Stimulated activated naive CD8-positive, alpha-beta T cell treated with anti-CD3 and anti-CD28 coated beads, Interleukin-15, Interleukin-2, amounts not matched to agents 100 U/mL and 50 U/mL, for 24 hours (primary cell): ENCODE measurements at places on chromosomes 2 and 18.

- no peak for DNase-seq
Measured at GRCh38 chr2:207256476-207257207, 90.9 kb upstream of the KLF7 start.

DNA sequence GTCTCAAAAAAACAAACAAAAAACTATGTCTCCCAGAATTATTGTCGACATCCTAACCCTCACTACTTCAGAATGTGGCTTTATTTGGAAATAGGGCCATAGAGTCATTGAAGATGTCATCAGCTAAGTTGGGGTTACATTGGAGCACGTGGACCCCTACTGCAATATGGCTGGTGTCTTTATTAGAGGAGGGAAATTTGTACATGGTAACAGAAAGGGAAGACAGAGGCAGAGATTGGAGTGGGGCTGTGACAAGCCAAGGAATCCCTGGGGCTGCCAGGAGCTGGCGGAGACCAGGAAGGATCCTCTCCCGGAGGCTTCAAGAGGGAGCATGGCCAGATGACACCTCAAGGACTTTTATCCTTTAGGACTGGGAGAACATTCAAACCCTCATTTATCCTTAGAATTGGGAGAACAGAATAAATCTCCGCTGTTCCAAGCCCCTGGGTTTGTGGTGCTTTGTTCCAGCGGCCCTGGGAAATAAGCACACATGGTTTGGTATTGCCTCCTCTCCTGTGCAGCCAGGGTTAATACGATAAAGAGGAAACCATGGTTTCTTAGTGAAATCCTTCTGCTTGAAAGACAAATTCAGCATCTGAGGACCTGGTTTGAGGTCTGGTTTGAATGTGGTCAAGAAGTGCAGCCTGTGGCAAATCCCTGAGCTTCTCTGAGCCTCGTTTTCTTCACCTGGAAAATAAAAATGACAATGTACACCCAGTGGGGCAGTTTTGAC lies 184.7 kb downstream of the MYCN start:
- no peak for DNase-seq

DNA sequence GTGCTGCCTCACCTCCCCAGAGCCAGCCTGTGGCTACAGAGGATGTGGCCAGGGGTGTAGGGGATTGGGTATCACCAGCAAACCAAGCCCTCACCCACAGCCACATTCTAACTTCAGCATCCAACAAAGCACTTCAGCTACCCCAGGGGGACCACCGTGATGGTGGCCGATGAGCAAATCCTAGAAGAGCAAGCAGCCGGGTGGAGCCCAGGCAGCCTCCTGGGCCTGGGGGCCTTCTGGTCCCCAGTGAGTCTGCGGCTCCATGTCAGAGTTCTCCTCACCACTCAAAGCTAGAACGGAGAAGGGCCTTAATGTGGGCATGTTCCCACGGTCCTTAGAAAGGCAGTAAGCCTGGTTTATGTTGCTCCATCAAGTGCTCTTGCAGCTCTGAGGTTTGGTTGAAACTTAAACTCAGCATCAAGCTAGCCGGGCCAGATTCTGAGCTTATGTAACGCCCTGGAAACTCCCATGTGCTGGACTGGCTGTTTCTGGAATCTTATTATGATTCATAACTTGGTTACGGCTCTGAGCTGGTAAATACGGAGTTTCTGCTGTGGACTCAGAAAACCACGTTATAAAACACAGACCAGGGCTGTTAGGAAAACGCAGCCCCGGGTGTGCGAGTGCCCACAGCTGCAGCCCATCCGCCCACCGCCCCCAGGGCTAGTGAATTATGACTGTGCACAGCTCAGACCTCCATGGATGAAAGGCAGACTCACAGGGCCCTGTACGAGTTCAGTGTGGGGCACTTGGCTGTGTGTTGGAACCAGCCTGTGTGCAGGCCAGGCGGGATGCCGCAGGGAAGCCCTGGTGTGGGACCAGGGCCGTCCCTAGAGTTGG lies 99.8 kb downstream of the SEPTIN10 start:
- DNase-seq = peak; percentile 28

DNA sequence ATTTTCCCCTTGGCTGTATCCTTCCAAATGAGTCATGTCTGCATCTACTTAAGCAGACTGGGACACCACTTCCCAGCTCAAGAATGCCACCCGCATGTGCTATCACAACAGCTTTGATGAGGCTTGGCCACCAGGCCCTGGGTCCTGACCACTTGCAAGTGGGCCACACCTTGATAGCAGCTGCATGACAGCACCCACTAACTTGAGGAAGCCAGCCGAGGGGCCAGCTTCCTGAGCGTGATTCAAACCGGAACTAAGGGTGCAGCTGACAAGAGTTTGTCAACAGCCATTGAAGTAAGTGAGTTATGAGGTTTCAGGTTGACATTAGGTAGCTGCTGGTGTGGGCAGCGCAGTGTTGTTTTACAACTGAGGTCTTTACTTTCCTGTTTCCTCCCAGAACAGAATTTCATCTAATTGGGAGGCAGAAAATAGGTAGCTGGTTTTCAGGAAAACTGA lies 54.4 kb downstream of the EPHA4 start:
- DNase-seq = peak; percentile 51

GRCh38 chr18:7452331-7452730 lies 114.8 kb upstream of the PTPRM start:
- peak; percentile 5 for DNase-seq

GRCh38 chr2:200252265-200253067 lies 54.0 kb upstream of the SPATS2L start:
- no peak for DNase-seq

DNA sequence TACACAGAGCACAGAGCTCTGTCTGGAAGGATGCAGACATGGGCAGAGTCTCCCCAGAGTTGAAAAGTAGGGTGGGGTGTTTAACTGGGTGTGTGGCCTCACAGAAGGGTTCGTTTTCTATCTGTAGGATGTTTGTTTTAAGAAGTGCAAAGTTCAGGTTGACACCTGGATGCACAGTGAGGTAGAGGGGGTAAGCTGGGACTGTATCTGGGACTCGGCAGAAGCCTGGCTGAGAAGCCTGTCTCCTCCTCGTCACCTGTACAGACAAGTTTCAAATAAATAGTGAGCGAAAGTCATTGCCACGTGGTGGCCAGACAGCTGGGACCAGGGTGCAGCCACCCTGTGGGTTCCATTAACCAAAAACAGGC lies 145.9 kb downstream of the KLHL29 start:
- DNase-seq = no peak

GRCh38 chr2:169613876-169614275 lies 29.7 kb downstream of the PPIG start:
- DNase-seq = no peak

DNA sequence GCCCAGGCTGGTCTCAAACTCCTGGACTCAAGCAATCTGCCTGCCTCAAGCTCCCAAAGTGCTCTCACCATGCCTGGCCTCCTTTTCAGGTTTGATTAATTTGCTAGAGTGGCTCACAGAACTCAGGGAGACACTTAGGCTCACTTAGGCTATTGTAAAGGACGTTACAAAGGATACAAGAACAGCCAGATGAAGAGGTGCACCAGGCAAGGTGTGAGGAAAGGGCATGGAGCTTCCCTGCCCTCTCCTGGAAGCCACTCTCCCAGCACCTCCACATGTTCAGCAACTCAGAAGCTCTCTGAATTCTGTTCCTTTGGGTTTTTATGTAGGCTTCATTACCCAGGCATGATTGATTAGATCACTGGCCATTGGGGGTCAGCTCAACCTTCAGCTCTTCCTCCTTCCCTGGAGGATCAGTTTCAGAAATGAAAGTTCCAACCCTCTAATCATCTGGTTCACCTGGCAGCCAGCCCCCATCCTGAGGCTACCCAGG lies 78.7 kb upstream of the RGPD5 start:
- DNase-seq = no peak

DNA sequence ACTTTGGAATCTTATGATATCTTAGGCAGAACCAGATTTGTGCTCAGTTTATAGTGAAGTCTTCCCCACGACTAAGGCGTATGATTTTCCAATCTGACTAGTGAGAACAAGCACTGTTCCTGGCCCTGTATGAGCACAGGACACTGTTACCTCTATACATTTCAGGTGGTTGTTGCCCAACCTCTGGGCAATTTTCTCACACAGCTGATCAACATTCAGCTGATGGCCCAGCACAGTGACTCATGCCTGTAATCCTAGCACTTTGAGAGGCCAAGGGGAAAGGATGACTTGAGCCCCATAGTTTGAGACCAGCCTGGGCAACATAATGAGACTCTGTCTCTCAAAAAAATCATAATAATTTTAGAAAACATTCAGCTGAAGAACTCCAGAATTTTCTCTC lies 119.5 kb downstream of the ASXL3 start:
- no peak for DNase-seq

DNA sequence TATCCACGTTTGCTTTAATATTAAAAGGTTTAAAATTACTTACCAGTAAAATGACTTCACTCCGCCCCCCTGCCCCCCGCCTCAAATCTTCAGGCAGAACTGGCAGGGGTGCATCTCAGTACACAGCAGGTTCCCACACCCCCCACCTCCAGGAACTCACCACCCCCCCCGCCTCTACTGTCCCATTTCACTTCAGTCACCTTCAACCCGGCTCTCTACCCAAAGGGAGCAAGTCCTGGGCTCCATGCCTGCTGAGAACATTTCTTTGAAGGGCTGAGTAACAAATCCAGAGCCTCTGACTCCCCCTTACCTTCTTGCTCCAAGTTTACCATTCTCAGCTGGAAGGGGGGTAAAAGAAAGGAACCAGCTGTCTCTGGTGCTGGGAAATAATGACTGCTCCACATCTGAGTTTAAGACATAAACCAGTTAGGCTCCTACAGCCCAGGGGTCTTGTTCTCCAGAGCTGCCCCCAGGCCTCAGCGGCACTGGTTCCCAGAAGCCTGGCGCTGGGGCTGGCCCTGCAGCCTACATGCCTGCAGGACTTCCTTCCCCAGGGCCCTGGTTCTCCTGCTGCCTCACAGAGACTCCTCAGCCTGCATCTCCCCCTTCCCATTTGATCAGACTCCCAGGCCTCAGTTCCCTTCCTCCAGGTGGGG lies 42.8 kb downstream of the DNMT3A start:
- DNase-seq = no peak

DNA sequence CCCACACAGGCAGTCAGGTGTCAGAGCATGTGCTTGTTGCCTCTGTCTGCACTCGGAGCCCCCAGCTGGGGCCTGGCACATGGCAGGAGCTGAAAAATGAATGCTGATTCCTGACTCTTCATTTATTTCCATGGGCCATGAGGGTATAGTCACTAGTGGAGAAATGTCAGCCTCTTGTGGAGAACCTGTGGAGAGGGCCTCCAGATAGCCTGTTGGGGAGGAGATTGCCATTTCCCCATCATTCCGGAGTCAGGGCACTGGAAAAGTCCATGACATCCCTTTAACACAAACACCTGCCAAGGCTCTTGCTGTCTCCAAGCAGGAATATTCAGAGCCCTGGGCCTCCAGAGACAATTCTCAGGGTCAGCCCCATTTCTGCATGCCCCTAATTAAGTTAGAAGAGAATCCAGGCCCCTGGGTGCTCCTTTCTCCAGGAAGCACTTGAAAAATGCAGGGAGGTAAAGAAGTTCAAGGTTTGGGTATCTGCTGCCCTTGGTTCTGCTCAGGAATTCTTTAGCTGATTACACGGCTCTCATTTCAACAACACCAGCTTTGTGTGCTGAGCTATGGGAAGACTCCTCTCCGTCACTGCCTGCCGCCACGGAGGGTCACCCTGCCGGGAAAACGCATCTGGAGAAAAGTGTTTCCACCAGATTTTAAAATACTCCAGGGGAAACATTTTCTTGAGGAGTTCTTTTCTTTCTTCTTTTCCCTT lies 311.3 kb downstream of the MYCN start:
- no peak for DNase-seq

GRCh38 chr18:58554404-58554803 lies 74.5 kb downstream of the ALPK2 start:
- no peak for DNase-seq

DNA sequence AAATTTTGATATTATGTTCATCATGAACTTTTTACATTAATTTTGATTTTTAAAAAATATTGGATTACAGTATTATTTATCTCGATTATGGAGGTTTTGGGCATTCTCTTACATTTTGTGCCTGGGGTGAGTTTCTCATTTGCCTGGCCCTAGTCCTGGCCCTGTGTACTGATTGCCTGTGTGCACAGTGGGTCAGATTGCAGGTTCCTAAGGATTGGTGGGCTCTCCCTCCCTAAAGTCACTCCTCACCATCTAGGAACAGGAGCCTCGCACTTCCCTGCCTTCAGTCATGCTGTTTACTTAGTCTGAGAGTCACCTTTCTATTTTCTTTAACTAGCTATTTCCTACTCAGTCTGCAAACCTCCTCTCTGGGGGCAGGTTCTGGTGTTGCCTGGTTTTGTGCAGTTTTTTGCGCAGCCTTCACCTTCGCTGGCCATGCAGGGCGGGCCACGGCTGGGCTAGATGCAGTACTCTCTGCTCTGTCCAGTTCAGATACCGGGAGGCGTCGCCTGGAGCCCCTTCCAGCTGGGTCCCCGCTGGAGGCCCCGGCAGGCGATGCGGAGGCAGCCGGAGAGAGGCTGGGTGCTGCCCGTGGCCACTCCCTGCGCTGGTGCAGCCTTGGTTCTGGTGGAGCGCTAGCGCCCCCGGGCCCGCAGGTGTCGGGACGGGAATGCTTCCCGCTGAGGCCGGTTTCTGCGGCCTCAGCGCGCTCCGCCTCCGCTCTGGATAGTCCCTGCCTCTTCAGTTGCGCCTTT lies 23.3 kb upstream of the MC5R start:
- DNase-seq = peak; percentile 60

DNA sequence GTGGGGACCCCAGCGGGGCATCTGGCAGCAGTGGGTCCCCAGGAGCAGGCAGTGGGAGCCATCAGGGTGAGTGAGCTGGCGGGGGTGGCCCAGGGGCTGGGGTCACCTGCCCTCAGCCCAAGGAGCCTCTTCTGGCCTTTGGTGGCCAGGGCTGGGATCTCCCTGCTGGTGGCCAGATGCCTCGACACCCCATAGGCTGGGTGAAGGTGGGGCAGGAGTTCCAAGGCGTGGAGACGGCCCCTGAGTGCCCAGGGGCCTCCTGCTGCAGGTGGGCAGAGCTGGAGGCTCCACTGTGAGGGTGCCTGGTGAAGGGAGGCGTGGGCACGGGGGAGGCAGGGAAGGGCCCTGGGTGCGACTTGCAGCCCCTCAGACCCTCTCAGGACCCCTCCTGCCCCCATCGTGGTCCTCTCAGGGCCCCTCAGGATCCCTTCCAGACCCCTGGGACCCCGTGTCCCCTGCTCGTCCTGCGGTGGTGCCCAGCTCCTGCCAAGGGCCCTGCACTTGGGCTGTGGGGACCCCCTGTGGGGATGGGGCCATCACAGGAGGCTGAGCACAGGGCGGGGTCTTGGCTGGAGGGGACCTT lies 5.0 kb upstream of the GPR35 start:
- DNase-seq = no peak

- no peak for DNase-seq
Measured at GRCh38 chr2:230627806-230628724, 84.6 kb upstream of the CAB39 start.

- DNase-seq = no peak
Measured at GRCh38 chr2:166892397-166892796, 4.1 kb downstream of the XIRP2 start.

DNA sequence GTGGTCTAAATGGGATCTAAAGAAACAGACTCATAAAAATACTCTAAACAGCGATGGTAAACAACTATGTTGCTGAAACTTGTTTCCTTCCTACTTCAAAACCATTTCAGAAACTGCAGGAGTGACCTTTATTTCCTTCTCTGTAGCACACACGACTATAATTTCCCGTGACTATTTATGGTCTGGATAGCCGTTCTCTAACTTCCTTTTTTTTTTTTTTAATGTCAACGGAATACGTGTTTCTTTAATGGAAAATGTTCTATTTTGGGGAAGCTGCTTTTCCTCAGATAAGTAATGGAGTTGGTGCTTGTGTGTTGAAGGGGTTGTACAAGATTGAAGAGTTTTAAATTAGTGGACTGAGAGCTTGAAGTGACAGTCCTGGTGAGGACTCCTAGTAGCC lies 224.1 kb downstream of the PHLPP1 start:
- no peak for DNase-seq

- DNase-seq = peak; percentile 47
Measured at GRCh38 chr2:74414881-74415761, 6.3 kb downstream of the C2orf81 start.
